ENCODE measurements at places on chromosomes 7 and 10.

GRCh38 chr10:11448190-11448544 lies 163.3 kb downstream of the USP6NL start:
- H3K4me3 ChIP-seq: no peak overlapping the region
- no peaks in the 10 kb centered on the region for H3K27me3 ChIP-seq
- no peaks in the 10 kb centered on the region for H3K4me1 ChIP-seq
- H3K27ac ChIP-seq: no peak overlapping the region
- no peak for DNase-seq
- no peaks in the 10 kb centered on the region for H3K36me3 ChIP-seq

- peak overlapping the region; percentile 11 for H3K27ac ChIP-seq
- DNase-seq: no peak
- H3K27me3 ChIP-seq: no peaks in the 10 kb centered on the region
- H3K4me1 ChIP-seq: peaks cover 6% of the 10 kb centered on the region
- no peak overlapping the region for H3K4me3 ChIP-seq
These were observed 77.6 kb downstream of the BICC1 start for GRCh38 chr10:58590152-58590840.

DNA sequence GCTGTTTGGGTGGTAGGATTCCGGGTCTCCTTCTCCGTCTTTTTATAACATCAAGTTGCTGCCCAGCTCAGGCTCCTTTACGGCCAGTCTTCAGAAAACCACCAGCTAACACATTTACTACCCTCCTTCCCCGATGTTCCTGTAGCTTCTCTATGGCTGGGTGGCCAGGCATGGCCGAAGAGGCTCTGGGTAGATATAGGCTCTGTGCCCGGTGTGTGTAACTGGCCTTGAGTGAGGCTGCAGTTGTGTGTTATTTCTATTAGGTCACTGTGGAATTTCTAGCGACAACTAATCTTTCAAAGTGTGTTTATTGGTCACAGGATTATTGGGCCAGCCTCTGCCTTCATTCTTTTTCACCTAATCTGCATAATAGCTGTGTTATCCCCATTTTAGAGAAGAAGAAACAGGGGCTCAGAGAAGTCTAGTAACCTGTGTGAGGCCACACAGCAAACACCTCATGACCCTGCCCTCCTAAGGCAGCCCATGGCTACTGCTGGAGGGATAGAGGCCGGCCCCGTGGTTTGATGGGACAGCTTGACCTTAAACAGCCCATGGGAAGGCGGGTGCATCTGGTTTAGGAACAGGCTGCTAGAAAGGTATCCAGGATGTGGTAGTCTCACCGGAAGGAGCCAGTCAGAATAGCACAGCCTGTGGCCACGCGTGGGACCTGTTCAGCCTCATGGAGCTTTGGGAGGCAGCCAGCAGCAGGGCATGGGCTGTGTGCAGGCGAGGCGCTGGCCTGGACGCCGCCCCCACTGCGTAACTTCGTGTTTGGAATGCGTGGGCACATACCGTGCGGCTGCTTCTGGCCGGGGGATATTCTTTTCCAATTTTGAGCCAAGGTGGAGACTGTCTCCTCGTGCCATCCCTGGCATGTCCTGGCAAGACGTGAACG lies 29.7 kb downstream of the HTRA1 start:
- peak; percentile 92 for DNase-seq
- H3K4me3 ChIP-seq: no peak overlapping the region
- H3K4me1 ChIP-seq: peaks cover 10% of the 10 kb centered on the region
- H3K36me3 ChIP-seq: no peaks in the 10 kb centered on the region

DNA sequence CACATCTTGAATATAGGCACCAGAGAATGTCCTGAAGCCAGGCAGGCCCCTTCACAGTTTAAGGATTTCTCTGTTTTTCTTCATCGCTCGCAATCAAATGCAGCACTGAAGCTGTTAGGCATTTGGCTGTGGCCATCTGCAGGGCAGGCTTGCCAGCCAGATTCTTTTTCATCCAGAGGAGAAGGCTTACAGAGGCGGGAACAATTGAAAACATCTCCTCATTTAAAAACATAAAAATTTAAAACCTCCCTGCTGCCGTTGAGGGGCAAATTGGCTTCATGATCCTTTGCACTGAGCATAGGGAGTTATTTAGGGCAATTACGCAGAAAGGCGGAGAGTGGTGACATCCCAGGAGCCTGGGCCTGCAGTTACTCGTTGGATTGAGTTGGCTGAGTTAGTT lies 500.0 kb downstream of the TYW1 start:
- no peaks in the 10 kb centered on the region for H3K27me3 ChIP-seq
- no peaks in the 10 kb centered on the region for H3K36me3 ChIP-seq
- H3K27ac ChIP-seq: no peak overlapping the region
- no peaks in the 10 kb centered on the region for H3K4me1 ChIP-seq

DNA sequence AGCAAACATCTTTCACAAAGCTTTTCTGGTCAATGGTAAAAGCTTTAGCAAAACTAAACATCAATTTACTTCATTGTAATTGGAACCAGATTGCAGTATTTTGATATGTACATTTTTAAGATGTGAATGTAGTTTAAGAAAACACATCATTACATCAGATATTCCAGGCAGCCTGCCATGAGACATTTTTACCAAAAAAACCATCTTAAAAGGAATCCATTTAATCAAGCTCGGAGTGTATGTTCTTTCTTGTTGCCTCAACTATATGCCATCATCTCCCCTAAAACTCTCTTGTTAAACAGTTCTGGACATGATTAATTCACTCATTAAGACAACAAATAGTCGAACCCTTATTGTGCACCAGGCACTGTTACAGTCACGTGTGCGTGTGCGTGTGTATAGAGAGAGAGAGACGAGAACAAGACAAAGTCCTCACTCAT lies 97.5 kb downstream of the UBE2H start:
- H3K36me3 ChIP-seq: no peaks in the 10 kb centered on the region
- no peak for DNase-seq
- no peaks in the 10 kb centered on the region for H3K27me3 ChIP-seq
- no peaks in the 10 kb centered on the region for H3K4me1 ChIP-seq
- peak overlapping the region; percentile 53 for H3K27ac ChIP-seq

- H3K36me3 ChIP-seq: no peaks in the 10 kb centered on the region
- no peak for DNase-seq
- H3K27ac ChIP-seq: no peak overlapping the region
- H3K4me3 ChIP-seq: no peak overlapping the region
These were observed 111.9 kb downstream of the RELN start for GRCh38 chr7:103877565-103877964.

GRCh38 chr7:128931190-128931798 lies 6.4 kb upstream of the IRF5 start:
- H3K36me3 ChIP-seq: no peaks in the 10 kb centered on the region
- peak; percentile 25 for DNase-seq
- no peak overlapping the region for H3K4me3 ChIP-seq
- no peaks in the 10 kb centered on the region for H3K27me3 ChIP-seq

- DNase-seq: no peak
- H3K4me1 ChIP-seq: no peaks in the 10 kb centered on the region
- no peak overlapping the region for H3K4me3 ChIP-seq
- no peaks in the 10 kb centered on the region for H3K36me3 ChIP-seq
- H3K27ac ChIP-seq: no peak overlapping the region
These were observed 195.0 kb downstream of the PHF14 start for GRCh38 chr7:11168650-11169170.

DNA sequence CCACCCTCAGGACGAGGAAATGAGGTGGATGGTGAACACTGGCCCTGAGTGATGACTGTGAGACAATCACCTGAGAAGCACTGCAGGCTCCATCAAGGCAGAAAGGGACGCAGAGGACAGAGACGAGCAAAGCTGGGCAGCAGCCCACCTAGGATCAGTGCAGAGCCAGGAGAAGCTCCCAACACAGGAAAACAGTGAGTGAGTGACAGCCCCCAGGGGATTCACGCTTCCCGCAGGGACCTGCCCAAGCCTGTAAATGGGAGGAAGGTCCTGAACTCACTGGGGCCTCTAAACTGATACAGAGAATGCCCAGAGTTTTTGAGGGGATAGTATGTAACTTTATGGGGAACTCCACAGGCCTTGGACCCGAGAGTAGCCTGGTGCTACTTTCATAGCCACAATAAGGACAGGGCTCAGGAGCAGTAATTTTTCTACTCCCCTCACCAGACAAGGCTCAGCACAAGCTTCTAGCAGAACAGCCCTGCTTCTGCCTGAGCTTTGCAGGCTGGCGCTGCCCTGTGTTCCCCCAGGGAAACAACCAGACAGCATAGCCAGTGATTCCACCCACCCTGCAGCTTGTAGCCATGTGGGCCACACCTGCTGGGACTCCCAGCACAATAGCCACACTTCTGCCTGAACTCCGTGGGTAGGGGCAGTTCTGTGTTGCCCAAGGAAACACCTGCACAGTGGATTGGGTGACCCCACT lies 708.4 kb downstream of the POM121L12 start:
- H3K27me3 ChIP-seq: no peaks in the 10 kb centered on the region
- H3K4me1 ChIP-seq: no peaks in the 10 kb centered on the region
- DNase-seq: no peak
- H3K27ac ChIP-seq: no peak overlapping the region
- H3K36me3 ChIP-seq: no peaks in the 10 kb centered on the region

GRCh38 chr7:2242541-2243429 lies 759 bp downstream of the NUDT1 start:
- H3K4me3 ChIP-seq: peak overlapping the region; percentile 83
- H3K27me3 ChIP-seq: no peaks in the 10 kb centered on the region
- peak overlapping the region; percentile 57 for H3K27ac ChIP-seq
- DNase-seq: no peak
- no peaks in the 10 kb centered on the region for H3K36me3 ChIP-seq

- no peaks in the 10 kb centered on the region for H3K36me3 ChIP-seq
- peaks cover 2% of the 10 kb centered on the region for H3K27me3 ChIP-seq
- H3K27ac ChIP-seq: no peak overlapping the region
- H3K4me1 ChIP-seq: no peaks in the 10 kb centered on the region
- no peak overlapping the region for H3K4me3 ChIP-seq
These were observed 296.0 kb upstream of the MKI67 start for GRCh38 chr10:128422190-128422589.

Measured in breast epithelium (tissue), 4 donors.